ENCODE measurements at places on chromosomes 11 and 22.

DNA sequence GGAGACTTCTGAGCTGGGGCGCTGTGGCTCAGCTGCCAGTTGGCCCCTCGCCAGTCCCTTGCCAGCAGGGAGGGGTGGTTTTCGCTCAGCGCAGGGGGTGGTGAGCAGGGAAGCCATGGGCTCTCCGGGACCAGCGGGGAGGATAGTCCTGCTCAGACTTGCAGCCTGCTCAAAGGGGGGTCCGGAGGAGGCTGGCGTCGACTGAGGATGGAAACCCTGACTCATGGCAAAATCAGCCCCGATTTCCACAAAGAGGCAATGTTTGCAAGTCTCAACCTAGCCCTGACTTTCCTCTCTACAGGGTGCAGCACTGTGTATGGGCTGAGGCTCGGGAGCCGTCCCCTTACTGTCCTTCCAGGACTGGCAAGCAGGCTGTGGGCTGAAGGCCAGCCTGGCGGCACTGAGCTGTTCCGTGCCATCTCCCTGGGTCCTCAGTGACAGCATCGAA lies 35.1 kb downstream of the FBLN1 start:
- DNase-seq, result peak; percentile 76

- no peak for DNase-seq
These were observed 3.3 kb upstream of the PICALM start for GRCh38 chr11:86072211-86072610.

DNA sequence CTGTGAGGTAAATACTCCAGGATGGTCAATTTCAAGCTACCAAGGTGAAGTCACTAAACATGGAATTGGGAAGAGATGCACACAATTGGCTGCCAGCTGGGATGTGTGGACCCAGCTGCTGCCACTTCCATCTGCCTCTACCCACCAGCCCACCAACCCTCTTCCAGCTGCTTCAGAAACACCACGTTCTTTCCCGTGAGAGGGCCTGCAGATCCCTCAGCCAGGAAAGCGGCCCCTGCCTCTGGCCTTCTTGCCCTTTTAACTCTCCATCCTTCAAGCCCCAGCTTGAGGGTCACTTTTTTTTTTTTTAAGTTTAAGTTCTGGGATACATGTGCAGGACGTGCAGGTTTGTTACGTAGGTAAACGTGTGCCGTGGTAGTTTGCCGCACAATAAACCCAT lies 20.0 kb downstream of the PRG3 start:
- no peak for DNase-seq

- DNase-seq, result no peak
These were observed 15.6 kb downstream of the ARAP1 start for GRCh38 chr11:72736452-72737069.

DNA sequence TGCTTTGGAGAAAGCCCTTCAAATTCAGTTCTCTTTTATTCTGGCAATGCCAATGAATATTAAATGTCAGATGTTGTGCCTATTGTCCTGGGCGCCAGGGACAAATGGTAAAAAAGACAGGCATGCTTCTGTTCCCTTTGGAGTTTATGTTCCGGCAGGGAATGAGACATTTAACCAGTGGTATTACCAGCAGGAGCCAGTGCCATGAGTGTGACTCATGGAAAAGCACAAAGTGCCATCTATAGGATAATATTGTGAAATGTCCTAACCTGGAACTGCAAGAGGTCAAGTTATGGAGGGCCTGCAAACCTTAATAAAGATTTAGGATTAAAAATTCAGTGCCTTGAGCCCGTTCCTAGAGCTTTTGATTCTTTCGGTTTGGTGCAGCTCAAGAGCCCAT lies 39.5 kb downstream of the REXO2 start:
- no peak for DNase-seq

DNA sequence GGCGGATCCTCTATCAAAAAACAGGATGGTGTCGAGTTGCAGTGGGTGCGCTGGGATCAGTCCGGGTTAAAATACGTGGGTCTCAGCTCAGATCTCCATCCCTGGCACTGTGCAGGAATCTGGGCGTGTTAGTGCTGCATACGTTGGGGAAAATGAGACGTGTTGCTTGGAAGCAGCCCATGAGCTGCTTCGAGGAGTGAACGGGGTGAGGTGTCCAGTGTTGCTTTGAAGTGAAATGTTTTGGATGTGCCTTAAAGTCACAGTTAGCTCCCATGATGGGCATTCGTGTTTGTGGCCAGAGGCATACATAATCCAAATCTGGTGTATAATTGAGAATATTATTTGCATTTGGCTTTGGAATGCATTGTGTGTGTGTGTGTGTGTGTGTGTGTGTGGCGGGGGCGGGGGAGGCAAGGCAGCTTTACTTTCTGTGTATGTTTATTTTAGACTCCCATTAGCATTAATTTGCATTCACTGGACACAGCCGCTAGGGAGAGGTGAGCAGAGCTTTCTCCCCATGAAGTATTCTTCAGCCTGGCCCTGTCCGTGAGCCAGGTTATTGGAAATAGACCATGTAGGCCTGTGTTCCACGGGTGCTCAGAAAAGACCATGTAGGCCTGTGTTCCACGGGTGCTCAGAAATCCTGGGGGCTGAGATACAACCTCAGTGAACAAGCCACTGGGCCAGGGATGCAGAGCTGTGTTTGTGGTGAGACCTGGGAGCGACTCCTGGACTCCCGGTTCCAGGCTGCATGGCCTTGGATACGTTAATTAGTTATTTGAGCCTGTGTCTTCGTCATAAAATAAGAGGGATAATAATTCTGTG lies 134.6 kb downstream of the ST3GAL4 start:
- DNase-seq, result no peak

GRCh38 chr22:20031732-20032406 lies 11.0 kb downstream of the TANGO2 start:
- no peak for DNase-seq

- DNase-seq, result peak; percentile 100
These were observed at the start of gene SGSM1 for GRCh38 chr22:24805790-24806662. TSS of gene SGSM1 (plus strand) at chr22:24806211. CDS start at chr22:24806326, 115 bp downstream.

GRCh38 chr11:102781676-102782075 lies 1.2 kb upstream of the MMP10 start:
- no peak for DNase-seq

DNA sequence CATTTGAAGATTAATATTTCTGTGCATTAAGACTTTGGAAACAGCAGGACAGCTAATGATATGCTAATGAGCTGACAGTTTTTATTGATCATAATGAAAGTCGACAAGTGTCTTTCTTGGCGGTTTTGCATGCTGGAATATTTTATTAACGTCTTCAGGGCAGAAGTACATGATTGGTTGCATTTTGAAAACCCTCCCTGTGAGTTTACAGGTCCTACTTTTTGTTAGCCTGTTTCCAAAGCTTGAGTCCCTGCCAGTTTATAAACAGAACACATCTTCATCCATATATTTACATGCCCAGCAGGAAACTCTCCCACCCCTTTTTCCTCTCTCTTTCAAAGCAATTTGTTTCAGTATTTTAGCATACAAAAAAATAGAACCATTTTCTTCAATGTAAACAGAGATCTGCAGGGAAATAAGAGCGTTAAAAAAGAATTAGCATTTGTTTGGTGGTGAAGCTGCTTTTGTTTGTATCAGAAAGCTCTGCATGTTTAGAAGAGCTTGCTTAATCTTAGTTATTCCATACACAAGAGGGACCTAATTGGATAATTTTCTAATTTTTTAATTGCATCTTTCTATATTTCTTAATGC lies 243.6 kb downstream of the NELL1 start:
- no peak for DNase-seq

GRCh38 chr11:76408171-76408965 lies 27.2 kb downstream of the GVQW3 start:
- DNase-seq, result no peak

GRCh38 chr11:107675902-107676301 lies 36.0 kb downstream of the SLN start:
- DNase-seq, result no peak

DNA sequence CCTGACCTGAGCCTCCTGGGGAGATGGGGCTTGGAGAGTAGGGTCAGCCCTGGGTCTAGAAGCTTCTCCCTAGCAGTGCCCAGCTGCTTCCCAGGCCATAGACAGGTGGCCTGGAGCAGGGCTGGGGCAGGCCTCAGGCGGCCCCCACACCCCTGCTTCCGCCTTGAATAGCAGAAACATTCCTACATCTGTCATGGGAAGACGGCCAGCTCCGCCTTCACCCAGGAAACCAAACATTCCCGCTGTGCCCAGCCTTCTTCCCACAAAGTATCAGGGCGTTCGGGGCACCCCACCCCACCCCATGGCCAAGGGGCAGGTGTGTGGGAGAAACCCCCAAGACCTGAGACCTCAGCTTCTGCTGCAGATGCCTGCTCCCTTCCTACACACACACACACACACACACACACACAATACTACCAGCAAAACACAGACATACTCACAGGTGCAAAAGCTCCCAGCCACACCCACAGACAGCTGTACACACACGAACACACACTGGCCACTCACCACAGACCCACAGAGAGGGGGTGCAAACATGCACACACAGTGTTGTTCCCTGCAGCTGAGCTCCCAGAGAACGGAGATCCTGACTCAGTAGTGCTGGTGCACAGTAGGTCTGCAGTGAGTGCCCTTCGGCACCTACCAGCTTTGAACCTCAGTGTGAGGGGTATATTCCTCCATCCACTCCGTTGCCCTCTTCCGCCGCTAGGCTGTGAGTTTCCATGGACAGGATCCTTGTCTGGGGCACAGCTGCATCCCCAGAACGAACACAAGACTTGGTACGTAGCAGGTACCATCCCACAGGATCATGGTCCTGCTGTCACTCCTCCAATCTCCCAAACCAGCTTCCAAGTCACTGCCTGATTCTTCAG lies 37.4 kb downstream of the PDGFB start:
- DNase-seq, result peak; percentile 77

DNA sequence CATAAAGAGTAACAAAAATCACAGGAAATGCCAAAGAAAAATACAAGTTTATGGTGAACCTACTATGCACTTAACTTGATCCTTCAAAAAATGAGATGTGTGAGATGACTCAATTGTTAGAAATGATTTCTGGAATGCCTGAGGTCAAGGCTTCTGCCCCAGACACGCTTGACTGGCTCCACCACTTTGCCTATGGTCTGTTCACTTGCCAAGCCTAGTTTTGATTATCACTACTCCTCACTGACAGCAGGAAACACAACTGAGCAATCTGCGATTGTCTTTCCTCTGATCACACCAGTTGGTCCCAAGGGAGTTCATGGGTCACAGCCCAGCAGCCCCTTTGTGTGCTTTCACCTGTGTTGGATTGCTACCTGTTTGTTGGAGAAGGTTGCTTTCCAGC lies 20.6 kb upstream of the PRDM10 start:
- DNase-seq, result peak; percentile 71

DNA sequence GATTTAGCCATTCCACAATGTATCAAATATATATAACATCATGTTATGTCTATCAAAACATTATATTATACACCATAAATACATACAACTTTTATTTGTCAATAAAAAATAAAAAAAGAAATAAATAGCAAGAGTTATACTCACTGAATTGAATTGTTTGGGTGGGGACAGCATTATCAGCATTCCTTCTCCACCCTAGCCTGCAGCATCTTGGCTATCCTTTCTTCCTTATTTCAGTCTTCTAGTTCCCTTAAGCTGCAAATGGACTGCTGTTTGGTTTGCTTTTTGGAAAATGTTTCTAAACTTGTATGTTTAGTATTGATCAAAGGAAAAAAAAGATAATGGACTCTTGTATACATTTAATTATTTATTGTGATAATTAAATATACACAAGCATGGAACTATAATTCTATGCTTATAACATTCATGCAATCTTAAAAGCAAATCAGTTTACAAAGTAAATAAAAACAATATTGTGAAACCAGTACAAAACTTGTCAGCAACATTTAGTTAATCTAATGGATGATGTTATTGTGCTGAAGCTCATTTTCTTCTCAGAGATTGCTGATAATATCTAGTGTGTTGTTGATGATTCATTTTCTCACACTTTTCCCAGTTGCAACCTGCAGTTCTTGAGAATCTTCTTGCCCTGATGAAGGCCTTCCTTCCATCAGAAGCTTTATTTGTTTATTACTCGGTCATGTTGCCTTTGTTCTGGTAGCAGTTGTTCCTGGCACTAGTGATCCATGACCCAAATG lies 5.0 kb downstream of the ARHGAP42 start:
- no peak for DNase-seq

DNA sequence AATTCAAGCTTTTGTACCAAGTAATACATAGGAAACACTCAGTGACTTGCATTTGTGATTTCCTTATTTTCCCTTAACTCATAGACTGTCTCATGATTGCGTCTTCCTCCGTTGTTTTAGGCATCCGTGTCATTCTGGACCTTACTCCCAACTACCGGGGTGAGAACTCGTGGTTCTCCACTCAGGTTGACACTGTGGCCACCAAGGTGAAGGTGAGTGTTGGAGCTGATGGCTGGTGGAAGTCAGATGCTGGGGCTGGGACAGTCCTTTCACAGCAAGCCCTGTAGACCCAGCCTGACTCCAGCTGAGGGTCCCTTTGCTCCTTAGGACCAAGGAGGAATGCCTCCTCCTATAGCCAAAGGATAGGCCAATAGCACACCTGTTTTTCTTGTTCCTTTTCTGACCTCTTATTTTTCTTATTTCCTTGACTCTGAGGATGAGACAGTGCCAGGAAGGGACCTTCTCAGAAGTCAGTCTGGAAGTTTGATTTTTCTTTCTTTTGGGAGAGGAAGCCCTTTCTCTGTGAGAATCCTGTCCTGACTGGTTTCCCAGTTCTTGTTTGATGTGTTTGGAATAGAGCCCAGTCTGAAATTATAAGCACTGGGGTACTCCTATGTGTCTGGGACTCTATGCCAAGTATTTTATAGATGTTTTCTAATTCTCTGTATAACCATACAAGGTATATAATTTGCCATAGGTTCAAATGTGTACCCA lies 2.2 kb downstream of the SLC3A2 start:
- no peak for DNase-seq

GRCh38 chr11:533586-534395 lies 1.6 kb downstream of the HRAS start:
- no peak for DNase-seq

- no peak for DNase-seq
These were observed 28.5 kb downstream of the LINC01488 start for GRCh38 chr11:69509846-69510390.

DNA sequence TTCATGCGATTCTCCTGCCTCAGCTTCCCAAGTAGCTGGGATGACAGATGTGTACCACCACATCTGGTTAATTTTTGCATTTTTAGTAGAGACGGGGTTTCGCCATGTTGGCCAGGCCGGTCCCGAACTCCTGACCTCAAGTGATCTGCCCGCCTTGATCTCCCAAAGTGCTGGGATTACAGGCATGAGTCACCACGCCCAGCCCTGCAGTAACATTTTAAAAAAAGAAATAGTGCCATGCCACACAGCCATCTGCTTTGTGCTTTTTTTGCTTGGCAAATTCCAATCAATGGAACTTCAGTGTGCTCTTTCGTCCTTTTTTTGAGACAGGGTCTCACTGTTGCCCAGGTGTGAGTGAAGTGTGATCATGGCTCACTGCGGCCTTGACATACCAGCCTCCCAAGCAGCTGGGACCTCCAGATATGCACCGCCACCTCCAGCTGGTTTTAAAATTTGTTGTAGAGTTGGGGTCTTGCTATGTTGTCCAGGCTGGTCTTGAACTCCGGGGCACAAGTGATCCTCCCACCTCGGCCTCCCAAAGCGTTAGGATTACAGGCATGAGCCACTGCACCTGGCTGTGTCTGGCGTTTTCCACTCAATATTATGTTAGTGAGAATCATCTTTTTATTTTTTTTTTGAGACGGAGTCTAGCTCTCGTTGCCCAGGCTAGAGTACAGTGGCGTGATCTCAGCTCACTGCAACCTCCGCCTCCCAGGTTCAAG lies 1.8 kb upstream of the CHADL start:
- DNase-seq, result no peak

- DNase-seq, result no peak
These were observed 54.1 kb downstream of the LIF start for GRCh38 chr22:30192427-30192826.

GRCh38 chr22:32695451-32695891 lies 106.0 kb upstream of the TIMP3 start:
- DNase-seq, result peak; percentile 81

GRCh38 chr11:65571940-65572339 lies 398 bp upstream of the FAM89B start:
- no peak for DNase-seq

All from urothelium cell line (cell line).